ENCODE measurements at places on chromosomes 7 and 10.

- no peak for DNase-seq
Observed at GRCh38 chr10:90526721-90527120, 331.1 kb downstream of the HTR7 start.

DNA sequence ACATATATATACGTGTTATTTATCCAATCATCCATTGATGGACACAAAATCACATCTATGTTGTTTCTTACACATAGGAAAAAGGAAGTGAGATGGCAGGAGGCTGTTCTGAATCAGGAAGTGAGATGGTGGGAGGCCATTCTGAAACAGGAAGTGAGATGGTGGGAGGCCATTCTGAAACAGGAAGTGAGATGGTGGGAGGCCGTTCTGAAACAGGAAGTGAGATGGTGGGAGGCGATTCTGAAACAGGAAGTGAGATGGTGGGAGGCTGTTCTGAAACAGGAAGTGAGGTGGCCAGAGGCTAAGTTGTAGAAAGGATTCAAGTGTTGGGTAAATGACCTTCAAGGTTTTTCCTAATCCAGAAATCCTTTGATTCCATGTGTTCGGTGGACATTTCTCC lies 921.5 kb downstream of the TYW1 start:
- no peak for DNase-seq

GRCh38 chr10:131833013-131833412 lies 67.8 kb upstream of the PPP2R2D start:
- no peak for DNase-seq

- DNase-seq: no peak
Observed at GRCh38 chr7:151951672-151952338, 4.4 kb upstream of the GALNTL5 start.

DNA sequence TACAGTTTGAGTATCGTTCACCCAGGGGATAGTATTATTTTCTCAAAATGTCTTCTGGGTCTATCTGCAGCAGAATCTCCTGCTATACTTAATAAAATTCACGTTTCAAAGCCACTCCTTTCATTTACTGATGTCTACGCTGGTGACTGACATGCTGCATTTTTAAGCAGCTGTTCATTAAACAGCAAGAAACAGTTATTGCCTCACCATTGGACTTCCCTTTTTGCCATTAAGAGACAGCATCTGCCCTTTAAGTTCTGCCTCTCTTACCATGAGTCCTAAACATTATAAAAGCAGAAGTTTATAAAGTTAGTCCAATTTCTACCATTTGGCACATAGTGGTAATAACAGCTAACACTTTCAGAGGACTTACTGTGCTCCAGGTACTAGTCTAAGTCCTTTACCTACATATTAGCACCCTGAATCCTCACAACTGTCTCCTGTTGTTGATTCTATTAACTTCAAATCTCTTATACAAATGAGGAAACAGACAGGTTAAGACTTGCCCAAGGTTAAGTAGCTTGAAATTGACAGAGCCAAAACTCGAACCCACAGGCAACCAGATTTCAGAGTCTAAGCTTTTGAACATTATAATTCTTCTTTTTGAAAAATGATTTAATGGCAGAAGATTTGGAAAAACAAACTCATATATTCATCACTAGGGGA lies 169.5 kb downstream of the SNX13 start:
- no peak for DNase-seq

GRCh38 chr10:71127104-71127503 lies 85.3 kb upstream of the UNC5B start:
- no peak for DNase-seq

DNA sequence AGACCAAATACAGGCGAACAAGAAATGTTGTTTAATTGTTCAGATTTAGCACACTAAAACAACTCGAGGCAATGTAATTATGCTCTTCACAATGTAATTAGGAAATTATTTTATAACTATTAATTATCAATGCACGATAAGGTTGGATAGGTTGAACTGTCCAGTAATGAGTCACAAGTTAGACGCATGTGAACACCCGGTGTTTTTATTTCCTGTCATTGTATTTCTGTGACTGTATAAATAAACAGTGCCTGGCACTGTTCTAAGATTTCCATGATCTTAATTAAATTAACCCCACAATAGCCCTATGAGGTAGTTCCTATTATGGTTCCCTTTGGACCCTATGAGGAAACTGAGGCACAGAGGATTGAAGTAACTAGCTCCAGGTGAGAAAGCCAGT lies 26.2 kb downstream of the C10orf105 start:
- no peak for DNase-seq

GRCh38 chr10:9294132-9294663 lies 1239.7 kb downstream of the GATA3 start:
- peak; percentile 63 for DNase-seq

GRCh38 chr10:71437537-71438092 lies 40.9 kb downstream of the CDH23 start:
- DNase-seq: no peak

- DNase-seq: no peak
Observed at GRCh38 chr10:86635402-86635801, 18.9 kb upstream of the OPN4 start.

DNA sequence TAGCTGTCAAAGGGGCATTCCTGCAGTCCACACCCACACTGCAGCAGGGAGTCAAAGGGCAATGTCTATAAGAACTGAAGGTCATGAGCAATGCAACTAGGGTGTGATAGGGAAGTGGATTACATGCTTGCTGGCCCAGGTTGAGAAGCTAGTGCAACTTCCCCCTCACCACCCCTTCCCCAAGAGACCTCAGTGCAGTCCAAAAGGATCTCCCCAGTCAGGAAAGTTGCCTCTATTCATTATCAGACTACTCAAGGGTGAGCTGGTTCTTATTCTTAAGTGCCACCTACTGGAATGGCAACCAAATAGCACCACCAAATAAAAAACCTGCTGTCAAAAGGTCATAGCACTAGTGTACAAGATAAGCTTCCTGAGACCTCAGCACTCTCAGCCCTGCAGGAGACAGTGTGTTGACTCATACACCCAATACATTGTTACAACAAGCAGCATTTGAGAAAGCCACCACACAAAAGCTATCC lies 28.2 kb downstream of the MTERF1 start:
- DNase-seq: no peak

DNA sequence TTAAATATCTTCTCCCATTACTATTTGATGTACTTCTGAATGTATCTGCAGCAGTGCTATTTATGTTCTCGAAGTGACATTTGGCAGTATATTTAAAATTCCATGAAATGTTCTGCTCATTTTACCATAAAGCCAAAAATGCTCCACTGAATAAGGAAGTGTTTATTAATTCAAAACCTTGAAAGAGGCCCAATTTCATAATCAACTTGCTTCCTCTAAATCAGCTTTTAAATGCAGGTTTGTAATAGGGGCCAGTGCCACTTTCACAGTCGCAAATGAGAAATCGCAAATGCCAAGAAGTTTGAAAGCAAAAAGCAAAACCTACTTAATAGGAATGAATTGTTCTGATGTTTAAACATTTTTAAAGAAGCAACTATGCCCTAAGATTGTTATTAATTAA lies 11.4 kb downstream of the NHLRC2 start:
- no peak for DNase-seq

DNA sequence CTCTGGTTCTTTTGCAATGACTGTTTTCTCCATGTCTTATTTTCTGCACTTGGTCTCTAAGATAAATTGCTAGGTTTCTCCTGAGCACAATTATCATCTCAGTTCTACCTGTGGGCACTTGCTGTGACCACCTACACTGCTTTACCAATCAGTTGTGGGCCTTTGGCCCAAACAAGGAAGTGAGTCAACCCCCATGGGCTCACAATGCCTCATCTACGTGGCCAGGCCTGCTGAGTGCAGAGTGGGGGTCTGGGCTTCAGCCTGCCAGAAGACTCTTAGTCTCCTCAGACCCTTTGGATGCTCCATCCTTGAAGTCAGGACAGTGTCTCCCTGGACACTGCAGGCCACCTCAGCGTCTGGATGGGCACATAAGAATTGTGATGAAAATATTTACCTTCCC lies 20.3 kb downstream of the SCART1 start:
- no peak for DNase-seq

DNA sequence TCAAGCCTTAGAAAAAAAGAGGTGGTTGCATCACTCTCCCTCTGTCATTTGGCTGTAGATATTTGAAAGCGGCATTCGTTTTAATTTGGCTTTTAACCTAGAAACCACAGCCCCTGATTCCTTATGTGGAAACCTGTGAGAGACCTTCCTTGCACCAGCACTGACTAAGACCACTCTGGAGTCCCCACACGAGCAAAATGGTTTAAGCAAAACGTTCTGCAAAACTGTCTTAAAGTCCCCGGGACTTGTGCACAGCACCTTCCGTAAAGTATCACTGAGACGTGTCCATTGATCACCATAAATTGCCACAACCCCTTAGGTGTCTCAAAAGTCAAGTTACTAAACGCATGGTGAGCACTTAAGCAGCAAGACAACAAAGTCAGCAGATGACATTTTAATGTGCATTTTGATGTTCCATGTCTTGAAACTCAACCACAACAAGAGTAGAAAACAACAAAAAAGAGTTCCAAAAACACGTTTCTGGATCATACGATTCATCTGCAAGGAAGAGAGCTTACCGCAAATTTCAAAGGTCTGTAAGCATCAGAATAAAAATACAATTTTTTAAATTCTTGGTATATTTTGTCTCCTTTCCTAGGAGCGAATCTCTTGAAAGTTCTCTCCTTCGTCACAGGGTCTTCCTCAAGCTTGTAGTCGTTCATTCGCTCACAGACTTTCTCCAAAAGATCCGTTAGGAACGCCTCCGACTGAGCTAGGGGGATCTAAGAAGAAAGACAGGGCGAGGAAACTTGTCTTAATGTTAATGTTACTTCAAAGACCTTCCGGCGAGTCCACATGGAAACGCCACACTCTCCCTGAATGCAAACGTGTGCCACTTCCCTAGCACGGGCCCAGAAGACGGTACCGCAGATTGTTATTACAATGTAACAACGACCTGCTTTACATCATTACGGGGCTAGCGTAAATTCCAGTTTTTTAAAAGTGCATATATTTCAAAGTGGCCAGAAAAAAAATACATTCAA lies 37.7 kb downstream of the CNPY1 start:
- no peak for DNase-seq

- no peak for DNase-seq
Observed at GRCh38 chr7:134483296-134483695, 24.4 kb upstream of the AKR1B1 start.

DNA sequence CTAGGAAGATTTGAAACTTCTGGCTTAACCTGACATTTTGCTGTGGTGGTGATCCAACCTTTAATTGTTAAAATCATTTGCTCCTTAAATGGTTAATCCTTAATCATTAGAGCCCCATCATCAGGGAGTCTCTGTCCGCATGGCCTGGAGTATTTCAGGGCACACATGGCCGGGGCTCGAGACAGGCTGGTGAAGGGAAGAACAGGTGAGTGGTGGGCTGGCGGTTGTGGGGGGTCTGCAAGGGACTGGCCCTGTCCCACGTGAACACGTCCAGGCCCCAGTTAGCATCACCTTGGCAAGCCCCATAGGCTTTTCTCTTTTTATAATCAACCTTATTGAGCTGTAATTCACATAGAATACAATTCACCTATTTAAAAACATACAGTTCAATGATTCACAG lies 109.5 kb downstream of the DNAJB6 start:
- no peak for DNase-seq

DNA sequence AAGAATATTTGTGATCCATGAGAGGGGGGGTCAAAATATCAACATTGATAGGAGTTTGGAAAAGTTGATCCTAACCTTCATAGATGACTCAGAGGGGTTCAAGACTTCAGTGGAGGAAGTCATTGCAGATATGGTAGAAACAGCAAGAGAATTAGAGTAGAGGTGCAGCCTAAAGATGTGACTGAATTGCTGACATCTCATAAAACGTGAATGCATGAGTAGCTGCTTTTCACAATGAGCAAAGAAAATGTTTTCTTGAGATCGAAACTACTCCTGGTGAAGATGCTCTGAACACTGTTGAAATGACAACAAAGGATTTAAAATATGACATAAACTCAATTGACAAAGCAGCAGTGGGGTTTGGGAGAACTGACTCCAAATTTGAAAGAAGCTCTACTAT lies 700.7 kb upstream of the FZD8 start:
- DNase-seq: no peak

DNA sequence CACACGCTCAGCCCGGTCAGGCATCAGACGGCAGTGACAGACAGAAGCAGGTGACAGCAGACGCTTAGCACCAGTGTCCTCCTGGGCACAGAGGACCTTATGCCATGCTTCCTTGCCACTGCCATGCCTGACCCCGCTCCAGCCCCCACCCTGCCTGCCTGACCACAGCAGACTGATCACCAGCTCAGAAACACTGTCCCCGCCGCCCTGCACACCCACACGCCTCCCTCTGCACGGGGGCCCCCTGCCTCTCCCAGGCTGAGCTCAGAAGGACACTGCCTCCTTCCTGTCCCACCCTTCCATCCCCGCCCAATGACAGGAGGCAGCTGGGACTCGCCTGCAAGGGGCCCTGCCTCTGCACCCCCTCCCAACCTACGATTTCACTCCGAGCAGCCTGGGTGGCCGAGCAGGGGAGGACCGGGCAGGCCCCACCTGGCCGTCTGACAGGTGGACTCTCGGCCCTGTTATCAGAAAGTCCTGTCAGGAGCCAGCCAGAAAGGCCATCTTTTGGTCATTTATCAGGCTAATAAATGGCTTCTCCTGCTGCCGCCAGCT lies 183.4 kb downstream of the ELFN1 start:
- DNase-seq: no peak

DNA sequence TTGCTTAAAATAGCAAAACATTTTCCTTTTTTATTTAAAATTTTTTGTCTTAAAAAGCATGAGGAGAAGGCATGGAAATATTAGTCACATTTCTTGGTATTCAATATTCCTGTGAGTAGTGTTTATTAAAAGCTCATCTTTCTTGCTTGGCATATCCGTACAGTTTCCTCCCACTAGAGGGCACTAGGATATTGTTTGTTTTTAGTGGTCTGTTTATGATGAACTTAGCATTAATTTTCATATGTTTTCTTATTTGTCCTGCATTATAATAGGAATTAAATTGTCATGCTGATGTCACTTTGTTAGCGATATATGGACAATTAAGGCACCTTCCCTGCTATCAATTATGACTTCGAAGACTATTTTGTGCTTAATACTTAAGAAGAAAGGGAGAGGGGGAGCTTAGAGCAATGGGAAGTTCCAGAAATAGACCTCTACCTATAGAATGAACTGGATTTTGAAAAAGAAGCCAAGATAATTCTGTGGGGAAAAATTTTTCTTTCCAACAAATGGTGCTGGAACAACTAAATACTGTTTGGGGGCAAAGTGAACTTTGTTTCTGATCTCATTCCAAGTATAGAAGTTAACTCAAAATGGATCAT lies 91.0 kb upstream of the STRIP2 start:
- DNase-seq: peak; percentile 33
